ENCODE measurements at places on chromosomes 4 and X.
A peak's percentile ranks its signal among the peaks of the same experiment; 100 is the strongest.

GRCh38 chr4:97013711-97014110 is 1129.6 kb downstream of the STPG2 start:
- no peak for DNase-seq

- DNase-seq, result peak; percentile 95
Observed at GRCh38 chr4:87108142-87108546, 112.3 kb downstream of the KLHL8 start.

DNA sequence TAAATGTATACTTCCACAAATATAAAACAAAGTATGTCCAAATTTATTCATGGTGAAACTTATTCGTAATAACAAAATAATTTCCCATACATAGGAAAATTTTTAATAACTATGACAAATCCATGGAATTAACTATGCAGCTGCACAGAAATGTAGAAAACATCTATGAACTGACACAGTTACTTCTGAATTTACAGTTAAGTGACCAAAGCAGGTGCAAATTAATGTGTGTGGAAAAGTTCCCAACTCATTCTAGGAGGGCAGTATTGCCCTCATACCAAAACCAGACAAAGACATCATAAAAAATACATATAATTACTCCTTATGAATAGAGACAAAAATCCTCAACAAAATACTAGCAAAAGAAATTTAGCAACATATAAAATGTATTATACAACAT is 12.5 kb downstream of the LDOC1 start:
- DNase-seq, result no peak

GRCh38 chrX:6203462-6204215 is 25.0 kb downstream of the NLGN4X start:
- no peak for DNase-seq

GRCh38 chr4:186644737-186645261 is 78.9 kb downstream of the FAT1 start:
- peak; percentile 41 for DNase-seq

DNA sequence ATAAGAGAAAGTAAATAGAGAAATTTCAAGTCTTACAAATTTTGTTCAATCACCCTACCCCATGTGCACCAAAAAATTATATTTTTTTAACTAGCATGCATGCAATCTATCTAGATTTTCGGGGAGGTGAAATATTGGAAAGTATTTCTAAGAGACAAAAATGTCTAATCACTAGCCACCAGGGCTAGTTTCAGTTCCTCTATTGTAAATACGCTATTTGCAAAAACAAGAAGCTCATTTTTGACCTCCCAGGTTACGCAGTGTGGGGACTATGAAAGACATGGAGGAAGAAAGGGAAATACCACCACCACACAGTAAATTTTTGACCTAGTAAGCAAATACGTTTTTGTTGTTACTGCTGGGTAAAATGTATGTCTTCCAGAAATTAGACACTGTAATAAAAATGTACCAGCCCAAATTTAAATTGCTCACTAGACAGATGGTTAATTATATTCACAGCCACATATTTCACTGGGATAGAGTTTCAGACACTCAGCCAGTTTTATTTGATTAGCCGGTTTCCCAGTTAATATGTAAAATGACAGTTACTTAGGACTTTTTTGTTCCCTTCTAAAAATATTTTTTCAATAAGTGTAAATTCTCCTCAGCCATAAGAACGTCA is 2.2 kb downstream of the NEXMIF start:
- no peak for DNase-seq

DNA sequence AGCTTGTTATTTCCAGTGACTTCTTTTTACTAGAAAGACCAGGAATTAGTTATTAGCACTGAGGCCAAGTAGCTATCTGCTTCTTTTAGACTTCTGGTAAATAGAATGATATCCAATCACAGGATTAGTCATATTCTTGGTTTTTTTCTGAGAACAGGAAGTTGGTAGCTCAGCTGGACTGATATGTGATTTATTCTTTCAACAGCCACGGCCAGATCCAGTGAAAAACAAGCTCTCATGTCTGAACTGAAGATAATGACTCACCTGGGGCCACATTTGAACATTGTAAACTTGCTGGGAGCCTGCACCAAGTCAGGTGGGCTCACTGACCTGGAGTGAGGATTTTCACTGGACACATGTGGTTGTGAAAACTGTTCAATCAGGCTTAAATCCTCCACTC is 48.6 kb downstream of the PDGFRA start:
- DNase-seq, result peak; percentile 91

GRCh38 chr4:96912716-96913115 is 1072.8 kb downstream of the PDHA2 start:
- DNase-seq, result no peak

GRCh38 chr4:119028296-119028695 is 107.3 kb upstream of the MYOZ2 start:
- no peak for DNase-seq

- DNase-seq, result no peak
Observed at GRCh38 chrX:117808426-117808825, 308.2 kb downstream of the KLHL13 start.

DNA sequence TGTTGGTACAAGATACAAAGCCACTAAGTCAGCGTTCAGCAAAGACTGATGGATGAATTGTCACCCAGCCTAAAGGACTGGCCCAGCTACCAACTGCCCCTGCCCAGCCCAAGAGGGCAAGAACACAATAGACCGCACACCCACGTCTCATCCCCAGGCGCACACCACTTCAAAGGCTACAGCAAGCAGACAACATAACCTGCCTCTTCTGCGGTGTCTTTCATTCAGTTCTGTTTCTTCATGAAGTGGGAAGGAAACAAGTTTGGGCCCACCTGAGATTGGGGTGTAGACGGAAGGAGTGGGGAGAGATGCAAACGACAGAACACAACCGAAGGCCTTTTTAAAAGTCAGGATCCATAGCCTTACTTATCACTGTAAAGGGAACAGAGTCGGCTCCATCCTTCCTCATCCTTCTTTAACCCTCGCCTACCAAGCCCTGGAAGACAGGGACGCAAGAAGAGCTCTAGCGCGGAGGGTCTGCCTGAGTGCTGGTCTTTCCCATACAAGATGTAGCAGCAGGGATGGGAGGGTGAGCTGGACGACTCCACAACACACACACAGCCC is 691 bp downstream of the SCARB2 start:
- peak; percentile 44 for DNase-seq

GRCh38 chr4:142281999-142282398 is 564.1 kb downstream of the INPP4B start:
- DNase-seq, result no peak

DNA sequence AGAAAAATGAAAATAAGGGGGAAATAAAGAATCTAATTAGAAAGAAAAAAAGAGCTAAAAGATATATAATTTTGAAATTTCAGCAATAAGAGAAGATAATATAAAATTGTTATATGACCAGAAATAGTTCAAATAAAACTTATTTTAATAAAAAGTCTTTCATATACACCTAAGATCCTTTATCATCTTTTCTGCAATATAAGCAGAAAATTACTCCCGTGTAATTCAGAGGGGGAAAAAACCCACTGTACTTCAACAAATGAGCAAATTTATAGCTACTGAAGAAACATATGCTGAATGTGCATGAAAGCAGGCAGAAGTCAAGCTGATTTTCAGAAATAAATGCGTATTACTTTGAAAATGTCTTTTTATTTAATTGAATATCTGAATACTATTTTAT is 771.3 kb downstream of the FAT4 start:
- no peak for DNase-seq

GRCh38 chr4:173626277-173626676 is 96.2 kb upstream of the HAND2 start:
- no peak for DNase-seq

- no peak for DNase-seq
Observed at GRCh38 chrX:64885850-64886249, 90.4 kb downstream of the ZC4H2 start.

GRCh38 chr4:155197757-155198156 is 10.7 kb upstream of the NPY2R start:
- DNase-seq, result no peak

- DNase-seq, result peak; percentile 31
Observed at GRCh38 chrX:67601771-67602170, 58.0 kb downstream of the AR start.

DNA sequence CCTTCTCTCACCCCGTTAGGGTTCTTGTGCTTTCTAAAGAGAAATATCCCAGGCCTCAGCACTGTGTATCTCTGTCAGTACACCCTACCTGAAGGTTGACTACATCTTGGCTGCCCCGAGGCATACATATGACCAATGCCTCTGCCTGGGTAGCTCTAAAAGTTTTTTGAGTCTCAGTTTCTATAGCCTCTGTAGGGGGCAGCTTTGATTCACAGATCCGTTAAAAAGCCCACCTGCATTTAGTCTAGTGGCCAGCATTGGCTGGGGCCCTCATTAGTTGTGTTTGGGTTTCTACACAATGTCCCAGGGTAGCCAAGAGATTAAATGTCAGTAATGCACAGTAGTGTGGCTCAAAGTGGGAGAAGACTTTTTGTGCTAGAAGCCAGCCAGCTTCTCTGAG is 151.1 kb downstream of the CFAP299 start:
- no peak for DNase-seq

DNA sequence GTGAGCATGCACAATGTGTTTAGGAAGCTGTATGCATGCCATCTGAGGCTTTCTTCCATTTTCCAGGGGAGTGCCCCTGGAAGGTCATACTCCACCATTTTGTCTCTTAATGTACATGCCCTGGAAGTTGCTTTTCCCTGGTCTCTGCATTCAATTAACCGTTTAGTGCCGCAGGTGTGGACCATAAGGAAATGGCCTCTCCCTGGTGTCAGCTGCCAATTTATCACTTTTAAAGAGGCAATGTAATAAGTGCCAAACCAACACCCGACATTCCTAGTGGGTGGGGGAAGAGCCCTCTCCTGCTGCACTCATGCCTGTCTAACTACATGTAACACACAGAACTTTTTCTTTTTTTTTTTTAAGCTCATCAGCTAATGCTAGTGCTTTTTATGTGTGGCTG is 7.1 kb upstream of the BST1 start:
- DNase-seq, result no peak

GRCh38 chr4:15692602-15693001 is 10.3 kb upstream of the BST1 start:
- DNase-seq, result no peak

GRCh38 chrX:97308171-97308570 is 424.5 kb downstream of the RPA4 start:
- peak; percentile 58 for DNase-seq

DNA sequence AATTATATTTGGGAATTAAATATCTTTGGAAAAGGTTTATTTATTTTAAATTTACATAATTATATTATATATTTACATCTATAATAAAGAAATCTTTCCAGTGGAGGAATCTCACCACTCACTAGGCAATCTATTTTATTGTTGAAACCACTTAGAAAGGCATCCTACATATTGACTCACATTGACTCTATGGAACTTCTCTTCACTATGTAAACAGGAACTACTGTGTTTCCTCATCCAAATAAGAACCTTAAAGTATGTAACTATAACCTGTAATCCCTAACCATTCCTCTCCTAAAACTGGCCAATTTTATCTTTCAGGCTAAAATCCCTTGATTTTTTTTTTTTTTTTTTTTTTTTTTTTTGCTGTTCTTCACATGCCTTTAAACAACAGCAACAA is 268.7 kb downstream of the MAPK10 start:
- DNase-seq, result peak; percentile 14

- peak; percentile 19 for DNase-seq
Observed at GRCh38 chrX:68398291-68398690, 35.0 kb downstream of the OPHN1 start.

GRCh38 chrX:63652086-63652765 is 132.8 kb downstream of the ARHGEF9 start:
- DNase-seq, result peak; percentile 66

DNA sequence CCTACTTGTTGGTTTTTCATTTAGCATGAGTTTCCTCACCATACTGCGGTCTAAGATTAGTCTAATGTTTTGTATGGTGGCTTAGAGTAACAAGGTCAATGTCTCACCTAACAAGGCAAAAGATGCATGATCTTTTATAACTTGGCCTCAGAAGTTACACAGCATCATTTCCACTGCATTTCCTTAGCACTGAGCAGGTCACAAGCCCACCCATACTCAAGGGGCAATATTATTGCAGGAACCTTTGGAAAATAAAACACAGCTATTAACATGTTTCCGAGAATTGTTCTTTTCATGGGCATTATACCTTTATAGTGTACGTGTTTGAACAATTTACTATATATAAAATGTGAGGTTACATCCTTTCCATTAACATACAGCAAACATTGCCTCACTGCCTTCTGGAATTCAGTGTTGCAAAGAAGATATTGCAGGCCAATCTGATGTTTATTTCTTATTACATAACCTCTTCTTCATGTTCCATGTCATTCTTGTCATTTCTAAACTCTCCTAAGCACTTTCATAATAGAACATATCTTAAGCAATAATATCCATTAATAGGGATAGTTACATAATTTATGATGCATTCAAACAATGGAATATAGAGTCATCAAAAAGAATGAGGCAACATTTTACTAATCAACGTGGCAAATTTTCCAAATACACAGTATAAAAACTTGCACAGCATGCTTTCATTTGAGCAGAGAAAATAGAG is 153.8 kb downstream of the AREG start:
- no peak for DNase-seq

DNA sequence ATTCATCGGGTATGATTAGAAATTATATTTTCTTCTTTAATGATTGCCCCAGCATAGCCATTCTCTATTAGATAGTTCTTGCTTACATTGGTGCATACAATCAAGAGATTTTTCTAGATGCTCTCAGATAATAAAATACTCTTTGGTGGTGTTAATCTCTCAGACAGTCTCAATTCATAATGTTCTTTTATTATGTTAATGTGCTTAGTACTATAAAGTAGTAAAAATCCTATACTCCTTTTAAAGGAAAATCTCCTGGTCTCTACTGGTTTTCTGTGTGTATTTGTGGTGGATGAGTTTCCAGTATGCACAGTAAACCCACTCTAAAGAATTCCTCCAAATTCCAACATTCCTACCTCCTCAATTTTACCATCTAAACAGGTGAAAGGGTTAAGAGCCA is 203.5 kb downstream of the FAT4 start:
- no peak for DNase-seq

GRCh38 chr4:188171551-188171950 is 32.3 kb downstream of the TRIML1 start:
- peak; percentile 27 for DNase-seq

GRCh38 chrX:154444755-154445246 is 860 bp downstream of the FAM50A start:
- DNase-seq, result no peak

GRCh38 chr4:3186609-3187008 is 62.4 kb upstream of the MSANTD1 start:
- DNase-seq, result peak; percentile 51

DNA sequence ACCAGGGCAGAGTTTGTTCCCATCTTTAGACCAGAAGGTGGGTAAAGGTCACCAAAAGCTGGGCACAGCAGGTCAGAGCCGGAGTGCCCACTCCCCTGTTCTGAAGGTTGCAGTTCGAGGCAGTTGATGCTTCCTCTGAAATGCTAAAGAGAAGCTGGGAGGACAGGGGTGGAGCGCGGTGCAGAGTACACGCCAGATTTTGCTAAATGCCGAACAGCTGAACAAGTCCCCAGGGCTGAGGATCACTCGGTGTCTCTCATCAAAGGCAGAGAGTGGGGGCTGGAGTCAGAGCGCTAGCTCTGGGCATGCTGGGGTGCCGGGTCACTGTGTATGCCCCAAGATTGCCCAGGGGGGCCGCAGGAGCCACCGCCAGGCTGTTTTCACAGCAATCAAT is 197.0 kb downstream of the BCOR start:
- peak; percentile 25 for DNase-seq
